K562 (cell line): ENCODE measurements at places on chromosomes 11 and 22. TPM values are rescaled to one million over a fixed set of nuclear protein-coding genes. Genes with fewer than 3 reads are reported as not detected.

- H3K27me3 ChIP-seq: no peaks in the 10 kb centered on the region
- H3K4me1 ChIP-seq: no peaks in the 10 kb centered on the region
- no peak overlapping the region for H3K27ac ChIP-seq
- no peak overlapping the region for H3K4me3 ChIP-seq
- DNase-seq: no peak
Measured at GRCh38 chr11:31102316-31102715, 267.2 kb downstream of the DCDC1 start.

Gene CNGA4
- total RNA-seq: not detected in 2 replicates

Gene GGT1
- total RNA-seq: 11.1 and 12.5 TPM in 2 replicates

Gene YPEL4
- total RNA-seq: 0.42 and 0.51 TPM in 2 replicates
